Brain pericyte (primary cell): ENCODE measurements at places on chromosomes 2 and 18.
A peak's percentile ranks its signal among the peaks of the same experiment; 100 is the strongest.

DNA sequence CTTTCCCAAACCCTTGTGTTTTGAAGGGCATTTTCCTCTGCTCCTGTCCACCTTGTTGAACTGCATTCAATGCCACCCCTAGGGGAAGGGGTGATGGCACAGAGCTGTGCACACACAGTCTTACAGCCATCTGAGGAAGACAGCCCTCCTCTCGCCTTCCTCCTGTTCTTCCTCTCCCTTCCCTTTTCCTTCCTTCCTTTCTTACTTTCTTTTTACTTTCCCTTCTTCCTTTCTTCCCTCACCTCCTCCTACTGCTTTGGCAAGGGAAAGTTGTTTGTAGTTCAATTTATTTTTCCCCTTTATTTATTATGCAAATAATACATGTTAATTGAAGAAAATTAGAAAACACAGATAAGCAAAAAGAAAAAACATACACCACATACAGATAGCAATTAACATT is 99.4 kb downstream of the CDH20 start:
- no peak for DNase-seq

GRCh38 chr18:67726882-67727281 is 210.4 kb upstream of the DSEL start:
- DNase-seq = no peak

DNA sequence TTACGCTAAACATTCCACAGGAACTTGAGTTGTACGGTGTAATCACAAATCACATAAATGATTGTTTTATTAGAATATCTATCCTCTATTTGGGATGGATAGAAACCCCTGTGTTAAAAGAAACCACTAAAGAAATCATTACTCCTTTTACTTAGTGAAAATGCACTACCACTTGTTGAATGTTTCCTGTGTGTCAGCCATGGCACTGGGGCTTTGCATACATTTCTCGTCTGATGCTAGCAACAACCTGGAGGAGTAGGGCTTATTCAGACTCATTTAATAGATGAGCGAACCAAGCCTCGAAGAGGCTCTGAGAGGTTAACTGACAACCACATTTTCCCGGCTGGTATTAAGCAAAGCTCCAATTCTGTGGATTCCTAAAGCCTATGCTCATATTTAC is 60.5 kb upstream of the PELI1 start:
- DNase-seq = no peak

DNA sequence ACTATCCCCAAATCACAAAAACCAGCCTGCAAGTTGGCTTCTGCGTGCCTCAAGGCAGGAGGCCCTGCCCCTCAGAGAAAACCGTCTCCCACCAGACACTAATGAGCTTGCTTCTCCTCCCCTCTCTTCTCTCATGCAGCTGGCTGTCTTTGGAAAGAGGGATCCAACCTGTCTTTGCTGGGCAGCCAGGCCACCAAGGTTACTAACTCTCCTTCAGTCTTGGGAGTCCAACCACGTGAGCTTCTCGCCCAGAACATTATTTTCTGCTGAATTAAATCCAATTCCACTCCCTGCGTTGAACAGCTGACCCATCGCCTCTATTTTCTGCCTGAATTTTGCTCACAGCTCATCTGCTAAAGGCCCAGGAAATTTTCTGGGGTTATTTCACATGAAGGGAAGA is 291.3 kb upstream of the NCKAP5 start:
- DNase-seq = no peak

GRCh38 chr2:147696426-147696825 is 148.4 kb upstream of the ACVR2A start:
- no peak for DNase-seq

DNA sequence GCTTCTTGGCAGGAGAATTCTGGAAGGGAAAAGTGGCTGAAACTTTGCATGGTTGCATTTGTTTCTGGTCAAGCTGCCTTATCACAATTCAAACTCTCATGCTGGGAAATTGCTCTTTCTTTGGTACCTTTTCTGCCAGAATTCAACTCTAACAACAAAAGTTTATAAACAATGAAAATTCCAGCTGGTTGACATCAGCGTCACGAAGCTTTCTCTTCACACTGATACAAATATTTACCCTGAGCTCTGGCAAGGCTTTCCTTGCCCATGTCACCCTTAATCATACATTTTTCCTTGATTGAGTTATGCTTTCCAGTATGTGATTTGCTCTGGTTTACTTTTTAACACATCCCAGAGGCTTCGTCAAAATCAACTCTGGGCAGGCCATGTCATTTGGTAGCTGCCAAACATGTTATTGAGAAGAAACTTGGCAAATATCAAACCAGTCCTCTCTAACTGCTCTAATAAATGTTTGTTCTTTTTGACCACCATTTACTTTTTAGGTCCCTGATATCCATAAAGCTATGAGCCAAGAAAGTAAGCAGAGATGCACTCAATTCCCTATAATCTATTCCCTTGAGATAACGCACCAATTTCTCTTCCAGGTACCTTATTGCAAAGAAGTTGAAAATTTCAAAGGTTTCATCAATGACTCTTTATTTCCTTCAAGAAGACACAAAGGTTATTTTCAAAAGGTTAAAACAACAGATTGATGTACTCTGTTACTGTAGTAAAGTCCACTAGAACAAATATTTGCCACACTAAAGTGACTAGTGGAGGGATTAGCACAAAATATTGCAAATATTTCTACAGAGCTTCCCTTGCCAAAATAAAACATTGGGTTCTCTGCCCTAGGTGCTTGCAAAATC is 1241.1 kb upstream of the ZEB2 start:
- no peak for DNase-seq

- DNase-seq = no peak
Measured at GRCh38 chr2:15750433-15750814, 158.8 kb downstream of the DDX1 start.

- no peak for DNase-seq
Measured at GRCh38 chr2:177692783-177693269, 300.3 kb downstream of the AGPS start.

DNA sequence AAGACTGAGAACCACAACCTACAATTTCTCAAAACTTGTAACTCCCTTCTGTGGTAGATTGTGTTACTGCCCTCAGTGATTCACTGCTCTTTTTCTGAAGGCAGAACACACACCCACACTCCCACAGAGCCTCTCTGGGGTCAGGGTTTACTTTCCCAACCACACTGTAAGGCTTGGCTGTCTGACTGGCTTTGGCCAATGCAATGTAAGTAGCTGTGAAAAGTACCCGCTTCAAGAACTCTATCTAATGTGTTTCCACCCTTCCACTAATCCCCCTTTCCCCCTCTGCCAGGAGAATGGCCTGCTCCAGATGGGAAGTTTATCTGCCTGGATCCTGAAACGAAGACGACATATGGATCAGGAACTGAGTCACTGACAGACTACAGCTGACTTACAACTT is 222.7 kb downstream of the CDH2 start:
- DNase-seq = peak; percentile 6

GRCh38 chr2:219430633-219431615 is 3.7 kb upstream of the SPEG start:
- no peak for DNase-seq

DNA sequence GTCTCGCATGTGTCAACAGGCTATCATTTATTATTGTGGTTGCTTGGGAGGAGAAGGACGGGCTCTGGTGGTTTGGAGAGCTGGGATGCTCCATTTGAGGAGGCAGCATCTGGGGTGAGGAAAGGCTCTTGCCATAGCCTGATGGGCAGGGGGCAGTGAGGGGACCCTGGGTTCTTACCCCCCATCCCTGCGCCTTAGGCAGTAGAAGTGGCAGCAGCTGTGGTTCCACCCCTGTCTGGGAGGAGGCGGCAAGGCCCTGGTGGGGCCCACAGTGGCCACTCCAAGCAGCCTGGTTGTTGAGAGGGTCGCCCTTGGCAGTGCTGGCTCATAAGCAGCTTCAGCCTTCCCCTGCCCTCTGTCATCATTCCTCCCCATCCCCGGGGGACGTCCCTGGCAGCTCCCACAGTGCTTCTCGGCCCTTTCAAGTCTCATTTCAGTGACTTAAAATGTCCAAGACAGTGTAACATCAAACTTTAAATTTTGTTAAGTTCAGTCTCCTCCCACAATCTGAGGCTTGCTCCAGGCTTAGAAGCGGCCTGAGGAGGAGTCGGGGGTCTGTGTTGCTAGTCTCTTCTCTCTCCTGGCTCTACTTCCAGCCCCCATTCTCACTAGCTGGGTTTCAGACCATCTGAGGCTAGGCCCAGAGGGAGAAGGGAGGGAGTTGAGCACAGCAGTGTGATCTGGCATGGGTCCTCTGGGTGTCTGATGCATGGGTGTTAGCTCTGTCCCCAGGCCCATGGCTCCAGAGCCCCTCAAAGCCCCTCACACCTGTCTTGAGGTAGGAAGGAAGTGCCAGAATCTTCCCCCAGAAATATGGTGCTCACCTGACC is 34.9 kb upstream of the PTPN4 start:
- DNase-seq = no peak

- no peak for DNase-seq
Measured at GRCh38 chr18:33600846-33601245, 22.8 kb downstream of the ASXL3 start.

DNA sequence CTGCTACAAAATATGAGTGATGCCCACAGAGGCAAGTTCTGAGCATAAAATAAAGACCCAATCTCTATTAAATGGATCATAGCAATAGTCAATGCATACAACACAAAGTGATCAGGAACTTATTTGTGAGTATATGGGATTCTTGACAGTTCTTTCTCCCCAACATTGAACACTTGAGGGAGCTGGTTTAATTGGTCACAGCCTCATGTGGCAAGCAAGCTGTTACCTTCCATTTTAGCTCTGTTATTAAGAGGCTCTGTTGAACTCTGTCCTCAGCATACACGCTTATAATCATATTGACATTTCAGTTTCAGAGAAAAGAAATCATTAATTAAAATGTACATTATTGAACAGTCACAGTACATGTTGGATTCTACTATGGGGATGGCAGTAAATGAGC is 37.6 kb upstream of the PAX3 start:
- DNase-seq = no peak

DNA sequence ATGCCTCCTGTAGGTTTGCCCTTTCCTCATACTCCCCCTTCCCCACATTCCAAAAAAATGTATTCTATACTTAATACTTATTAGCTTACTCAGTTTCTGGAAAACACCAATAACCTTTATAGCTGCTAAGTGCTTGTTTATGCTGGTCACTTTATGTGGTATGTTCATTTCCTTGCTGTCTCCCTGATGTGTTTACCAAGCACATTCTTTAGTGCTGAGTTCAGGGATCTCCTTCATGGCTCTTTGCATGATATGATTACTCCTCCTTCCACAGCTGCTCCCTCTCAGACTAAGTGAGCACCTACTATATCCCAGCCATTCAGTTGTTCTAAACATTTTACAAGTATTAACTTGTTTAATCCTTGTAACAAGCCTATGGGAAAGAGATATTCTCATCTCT is 698.3 kb upstream of the FANCL start:
- no peak for DNase-seq

DNA sequence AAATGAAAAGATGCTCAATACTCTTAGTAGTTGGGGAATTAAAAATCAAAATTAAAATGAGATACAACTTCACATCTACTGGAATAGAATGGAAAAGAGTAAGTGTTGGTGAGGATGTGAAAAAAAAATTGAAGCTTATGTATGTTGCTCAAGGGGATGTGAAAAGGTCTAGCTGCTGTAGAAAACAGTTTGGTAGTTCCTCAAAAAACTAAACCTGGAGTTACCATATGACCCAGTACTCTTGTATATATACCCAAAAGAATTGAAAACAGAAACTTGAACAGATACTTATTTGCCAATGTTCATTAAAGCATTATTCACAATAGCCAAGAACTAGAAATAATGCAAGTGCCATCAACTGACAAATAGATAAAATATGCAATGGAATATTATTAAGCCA is 208.4 kb downstream of the FIGN start:
- no peak for DNase-seq

DNA sequence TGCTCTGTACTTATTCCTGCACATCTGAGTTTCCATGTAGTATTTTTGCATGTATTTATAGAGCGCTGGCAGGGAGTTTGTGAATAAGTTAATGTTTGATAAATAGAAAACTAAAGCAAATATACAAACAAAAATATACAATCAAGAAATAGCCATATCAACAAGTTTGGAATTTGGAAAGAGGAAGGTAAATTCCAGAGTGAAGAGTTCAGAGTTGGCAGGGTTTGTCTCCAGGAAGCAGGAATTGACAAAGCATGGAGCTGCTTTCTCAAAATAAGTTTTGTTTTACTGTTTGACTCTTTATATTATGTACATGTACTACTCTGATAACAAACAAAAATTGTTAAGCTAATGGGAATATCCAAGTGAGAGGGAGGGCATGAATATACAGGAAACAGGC is 80.3 kb downstream of the SPOPL start:
- no peak for DNase-seq

- DNase-seq = no peak
Measured at GRCh38 chr2:164797627-164798026, 44.0 kb downstream of the COBLL1 start.

GRCh38 chr2:144548532-144549191 is 28.7 kb upstream of the ZEB2 start:
- no peak for DNase-seq

GRCh38 chr2:102843764-102844443 is 82.1 kb downstream of the TMEM182 start:
- DNase-seq = no peak

DNA sequence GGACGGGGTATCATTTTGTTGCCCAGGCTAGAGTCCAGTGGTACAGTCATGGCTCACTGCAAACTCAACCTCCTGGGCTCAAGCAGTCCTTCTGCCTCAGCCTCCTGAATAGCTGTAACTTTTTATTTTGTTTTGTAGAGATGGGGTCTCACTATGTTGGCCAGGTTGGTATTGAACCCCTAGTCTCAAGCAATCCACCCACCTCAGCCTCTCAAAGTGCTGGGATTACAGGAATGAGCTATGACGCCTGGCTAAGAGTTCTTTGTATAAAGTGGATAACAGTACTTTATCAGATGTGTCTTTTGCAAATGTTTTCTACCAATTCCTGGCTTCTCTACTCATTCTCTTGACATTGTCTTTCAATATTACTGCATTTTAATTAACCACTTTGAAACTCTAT is 17.1 kb upstream of the NT5DC4 start:
- no peak for DNase-seq

DNA sequence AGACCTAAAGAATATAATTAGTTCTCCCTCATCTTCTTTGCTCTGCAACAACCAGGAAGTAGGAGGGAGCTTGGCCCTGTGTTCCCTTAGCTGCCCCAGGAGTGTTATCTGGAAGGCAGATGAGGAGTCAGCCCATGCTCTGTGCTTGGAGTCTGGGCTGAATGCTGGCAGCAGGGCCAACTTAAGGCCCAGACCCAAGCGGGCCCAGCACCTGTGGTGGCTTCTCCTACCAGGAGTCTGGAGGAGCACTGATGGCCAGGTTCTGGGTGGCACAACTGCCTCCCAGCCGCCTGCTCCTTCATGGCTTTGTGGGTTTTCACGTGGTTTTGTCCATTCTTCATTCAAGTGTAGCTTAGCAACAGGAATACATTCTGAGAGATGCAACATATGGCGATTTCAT is 1910.7 kb upstream of the LRRTM1 start:
- DNase-seq = no peak
